ENCODE measurements at places on chromosomes 5 and 9. TPM values are rescaled to one million over a fixed set of nuclear protein-coding genes. Genes with fewer than 3 reads are reported as not detected.

- no peak for DNase-seq
Measured at GRCh38 chr5:158801268-158801667, 298.4 kb downstream of the EBF1 start.

GRCh38 chr5:10886497-10886896 lies 125.5 kb upstream of the DAP start:
- DNase-seq = no peak

Gene ADRA1B
- total RNA-seq = not detected

Gene ZMAT2
- total RNA-seq = 53.4 TPM

Gene TICAM2
- total RNA-seq = 0.40 TPM

DNA sequence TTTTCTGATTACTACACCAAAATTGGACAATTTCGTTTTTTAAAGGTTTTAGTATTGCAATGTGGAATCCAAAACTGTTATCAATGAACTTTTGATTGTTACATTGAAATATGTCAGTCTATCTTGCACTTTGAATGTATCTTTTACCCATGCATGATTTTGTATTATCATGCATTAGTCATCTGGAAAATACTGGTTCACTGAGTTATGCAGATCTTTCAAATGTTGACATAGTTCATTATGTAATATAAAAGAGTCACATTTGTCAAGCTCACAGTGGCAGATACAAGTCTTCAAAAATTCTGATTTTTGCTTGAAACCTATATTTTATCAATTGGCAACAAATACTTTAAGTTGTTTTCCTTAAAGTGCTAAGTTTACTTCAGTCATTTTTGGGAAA lies 85.2 kb downstream of the NR3C1 start:
- DNase-seq = no peak
